ENCODE measurements at places on chromosomes 1 and 21.

GRCh38 chr21:36489103-36489775, 9.3 kb upstream of the CLDN14 start:
- DNase-seq = no peak

GRCh38 chr1:62590255-62590969, 6.9 kb upstream of the ANGPTL3 start:
- no peak for DNase-seq

- DNase-seq = no peak
Observed at GRCh38 chr1:233019083-233019482, 68.7 kb downstream of the NTPCR start.

DNA sequence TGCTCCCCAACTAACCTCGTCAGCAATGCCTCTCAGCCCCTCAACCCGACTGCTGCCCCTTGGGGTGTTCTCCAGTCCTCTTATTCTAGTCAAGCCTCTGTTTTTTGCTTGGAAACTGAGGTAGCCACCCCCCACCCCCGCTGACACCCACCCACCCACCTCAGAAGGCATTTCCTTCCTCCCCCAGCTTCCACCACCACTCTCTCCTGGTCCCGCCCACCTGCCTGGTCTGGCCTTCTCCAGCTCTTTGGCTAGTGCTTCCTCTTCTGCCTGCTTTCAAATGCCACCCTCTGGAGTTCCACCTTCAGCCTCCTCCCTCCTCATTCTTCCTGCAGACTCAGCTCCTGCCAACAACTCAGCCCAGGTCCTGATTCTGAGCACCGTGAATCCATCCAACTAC, 35.3 kb downstream of the OLFML2B start:
- no peak for DNase-seq

DNA sequence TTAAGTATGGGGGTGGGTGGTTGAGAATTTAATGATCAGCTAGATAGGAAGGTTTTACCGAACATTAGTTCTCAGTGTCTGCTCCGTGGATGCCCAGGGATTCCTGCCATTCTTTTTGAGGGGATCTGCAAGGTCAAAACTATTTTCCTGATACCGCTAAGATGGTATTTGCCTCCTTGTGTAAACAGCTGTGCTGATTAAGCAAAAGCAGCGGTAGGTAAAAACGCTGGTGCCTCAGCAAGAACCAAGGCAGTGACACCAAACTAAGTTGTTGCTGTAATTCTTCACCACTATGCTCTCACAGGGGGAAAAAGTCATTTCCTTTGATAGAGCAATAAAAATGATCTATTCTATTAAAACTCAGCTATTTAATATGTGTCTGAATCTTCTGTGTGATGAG, 229.0 kb downstream of the FMN2 start:
- no peak for DNase-seq

- no peak for DNase-seq
Observed at GRCh38 chr1:239805851-239806772, 285.6 kb upstream of the FMN2 start.

DNA sequence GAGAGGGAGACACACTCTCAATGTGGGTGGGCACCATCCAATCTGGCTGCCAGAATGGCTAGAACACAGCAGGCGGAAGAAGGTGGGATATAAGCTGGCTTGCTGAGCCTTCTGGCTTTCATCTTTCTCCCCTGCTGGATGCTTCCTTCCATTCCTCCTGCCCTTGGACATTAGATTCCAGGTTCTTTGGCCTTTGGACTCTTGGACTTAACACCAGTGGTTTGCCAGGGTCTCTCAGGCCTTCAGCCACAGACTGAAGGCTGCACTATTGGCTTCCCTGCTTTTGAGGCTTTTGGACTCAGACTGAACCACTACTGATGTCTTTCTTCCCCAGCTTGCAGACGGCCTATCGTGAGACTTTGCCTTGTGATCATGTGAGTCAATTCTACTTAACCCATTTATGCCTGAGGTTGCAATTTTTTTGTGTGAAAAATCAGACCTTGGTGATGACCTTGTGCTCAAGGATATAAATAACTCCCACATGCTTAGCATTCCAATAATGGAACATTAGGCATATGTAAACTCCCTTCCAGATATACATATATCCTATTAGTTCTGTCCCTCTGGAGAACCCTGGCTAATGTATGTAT, 56.7 kb upstream of the CD55 start:
- DNase-seq = no peak

DNA sequence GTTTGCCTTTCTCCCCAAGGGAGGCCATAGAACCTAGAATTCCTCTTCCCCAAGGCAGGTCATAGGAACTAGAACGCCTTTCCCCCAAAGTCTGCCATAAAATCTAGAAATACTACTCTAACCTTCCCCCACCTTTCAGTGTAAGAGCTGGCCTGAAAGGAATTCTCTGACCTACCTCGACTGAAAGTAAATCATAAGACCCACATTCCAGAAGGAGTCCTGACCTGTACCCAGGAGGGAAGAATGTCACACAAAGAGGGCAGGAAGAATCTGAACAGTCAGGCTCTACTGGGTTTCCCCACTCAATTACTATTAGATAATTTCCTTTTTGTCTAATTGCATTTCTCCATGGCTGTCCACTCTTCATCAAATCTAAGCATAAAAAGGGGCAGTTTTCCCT, 5.7 kb upstream of the ATG4C start:
- DNase-seq = no peak

- no peak for DNase-seq
Observed at GRCh38 chr1:121517586-121518230, 332.9 kb downstream of the SRGAP2C start.

- DNase-seq = no peak
Observed at GRCh38 chr1:85334962-85335361, 58.5 kb upstream of the BCL10 start.

DNA sequence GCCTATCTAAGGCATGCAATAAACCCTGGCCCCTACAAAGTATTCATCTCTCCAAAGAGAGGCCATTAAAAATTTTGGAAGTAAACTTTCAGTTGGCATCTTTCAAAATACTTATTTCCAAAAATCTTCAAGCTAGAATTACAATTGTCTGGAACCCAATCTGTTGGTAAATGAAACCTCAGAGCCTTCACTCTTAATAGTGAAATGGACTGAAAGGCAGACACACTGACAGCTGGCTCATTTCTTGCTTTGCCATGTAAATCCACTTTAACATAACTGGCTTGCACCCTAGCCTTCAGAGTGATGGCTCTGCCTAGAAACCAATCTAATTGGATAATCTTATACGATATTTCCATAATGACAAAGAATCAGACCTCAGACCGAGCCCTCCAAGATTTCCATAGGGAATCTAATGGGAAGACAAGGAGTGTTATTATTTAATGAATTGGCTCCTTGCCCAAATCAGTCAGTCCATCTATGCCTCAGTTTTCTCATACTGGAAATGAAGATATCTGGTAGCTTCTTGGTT, 9.2 kb upstream of the PALMD start:
- DNase-seq = no peak

DNA sequence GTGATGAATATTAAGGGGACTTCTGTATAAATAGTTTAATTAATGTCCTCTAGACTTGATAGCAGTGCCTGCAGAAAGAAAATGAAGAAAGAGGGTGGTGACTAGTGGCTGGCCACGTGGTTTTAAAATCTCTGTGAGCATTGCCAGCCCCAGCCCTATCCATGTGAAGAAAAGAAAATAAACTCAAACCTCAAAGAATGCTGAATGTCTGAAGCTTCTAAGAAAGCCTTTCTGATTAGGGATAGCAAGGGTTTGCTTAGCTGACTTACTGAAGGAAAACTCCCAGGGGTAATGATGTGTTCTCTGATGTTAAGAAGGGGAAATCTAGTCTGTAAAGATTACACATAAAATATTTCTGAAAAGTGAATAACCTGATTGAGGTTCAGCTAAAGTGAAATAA, 31.8 kb downstream of the ADGRL2 start:
- no peak for DNase-seq

DNA sequence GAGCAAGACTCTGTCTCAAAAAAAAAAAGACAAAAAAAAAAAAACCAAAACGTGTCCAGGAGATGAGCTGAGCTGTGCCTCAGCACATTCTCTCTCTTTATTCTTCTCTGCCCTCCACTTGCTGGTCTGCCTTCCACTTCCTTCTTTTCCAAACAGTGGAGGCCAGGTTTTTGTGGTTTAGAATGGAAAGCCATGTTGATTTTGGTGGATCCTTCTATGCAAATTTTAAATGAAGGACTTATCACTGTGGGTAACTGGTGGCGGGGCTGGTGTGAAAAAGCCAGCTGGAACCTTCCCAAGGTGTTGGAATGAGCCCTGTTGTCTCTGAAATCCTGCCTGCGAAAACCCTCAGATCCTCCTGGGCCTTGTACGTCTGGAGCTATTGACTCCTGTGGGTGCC, 61.9 kb downstream of the PTPRU start:
- no peak for DNase-seq

GRCh38 chr21:42144679-42145568, 73.8 kb downstream of the UMODL1 start:
- no peak for DNase-seq
